ENCODE measurements at places on chromosomes 3 and 15.

- DNase-seq: no peak
Observed at GRCh38 chr3:181316482-181316881, 326.9 kb upstream of the DNAJC19 start.

- no peak for DNase-seq
Observed at GRCh38 chr3:158640646-158641045, 3.7 kb upstream of the GFM1 start.

- DNase-seq: peak; percentile 21
Observed at GRCh38 chr3:22117751-22118346, 366.8 kb upstream of the ZNF385D start.

- DNase-seq: no peak
Observed at GRCh38 chr3:197706658-197707057, 30.0 kb downstream of the RUBCN start.

DNA sequence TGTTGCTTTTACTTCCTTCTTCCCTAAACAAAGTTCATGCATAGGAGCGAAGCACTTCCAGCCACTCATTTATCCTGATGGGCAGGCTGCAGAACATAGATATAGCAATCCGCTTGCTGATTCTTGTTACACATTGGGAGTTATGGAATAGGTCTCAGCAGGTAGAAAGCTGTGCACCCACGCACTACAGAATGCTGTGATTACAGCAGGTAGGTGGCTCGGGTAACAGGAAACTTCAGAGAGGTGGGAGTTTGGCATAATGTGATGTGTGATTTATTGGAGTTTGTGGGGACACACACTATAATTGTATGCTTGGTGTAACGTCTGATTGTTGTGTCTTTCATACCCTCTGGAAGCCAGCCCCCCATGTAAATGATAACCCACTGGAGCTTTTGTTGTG is 99.2 kb upstream of the MEIS2 start:
- DNase-seq: no peak

DNA sequence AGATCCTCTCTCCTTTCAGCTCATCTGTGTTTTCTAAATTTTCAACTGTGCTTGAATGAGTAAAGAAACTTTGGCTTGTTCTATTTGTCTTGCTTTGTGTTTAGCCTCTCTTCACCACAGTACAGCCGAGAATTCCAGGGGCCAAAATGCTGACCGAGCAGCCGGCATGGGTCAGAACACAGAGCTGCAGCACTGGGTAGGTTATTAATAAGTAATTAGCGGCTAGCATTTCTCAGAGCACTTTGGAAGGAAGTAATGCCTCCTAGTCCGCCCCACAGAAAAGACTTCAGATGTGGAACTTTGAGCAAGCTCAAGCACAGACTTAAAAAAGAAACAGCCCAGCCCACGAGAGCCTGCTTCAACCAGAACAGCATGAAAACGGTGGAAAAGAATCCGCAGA is 343.9 kb downstream of the ARRDC4 start:
- no peak for DNase-seq

DNA sequence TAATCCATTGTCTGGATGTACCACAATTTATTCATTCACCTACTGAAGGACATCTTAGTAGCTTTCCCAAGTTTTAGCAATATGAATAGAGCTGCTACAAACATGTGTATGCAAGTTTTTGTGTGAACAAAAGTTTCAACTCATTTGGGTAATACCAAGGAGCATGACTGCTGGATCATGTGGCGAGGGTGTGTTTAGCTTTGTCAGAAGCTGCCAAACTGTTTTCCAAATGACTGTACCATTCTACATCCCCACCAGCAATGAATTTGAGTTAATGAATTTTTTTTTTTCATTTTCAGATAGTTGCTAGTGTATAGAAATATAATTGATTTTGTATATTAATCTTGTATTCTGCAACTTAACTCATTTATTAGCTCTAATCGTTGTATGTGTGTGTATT is 20.0 kb upstream of the ELP6 start:
- no peak for DNase-seq

DNA sequence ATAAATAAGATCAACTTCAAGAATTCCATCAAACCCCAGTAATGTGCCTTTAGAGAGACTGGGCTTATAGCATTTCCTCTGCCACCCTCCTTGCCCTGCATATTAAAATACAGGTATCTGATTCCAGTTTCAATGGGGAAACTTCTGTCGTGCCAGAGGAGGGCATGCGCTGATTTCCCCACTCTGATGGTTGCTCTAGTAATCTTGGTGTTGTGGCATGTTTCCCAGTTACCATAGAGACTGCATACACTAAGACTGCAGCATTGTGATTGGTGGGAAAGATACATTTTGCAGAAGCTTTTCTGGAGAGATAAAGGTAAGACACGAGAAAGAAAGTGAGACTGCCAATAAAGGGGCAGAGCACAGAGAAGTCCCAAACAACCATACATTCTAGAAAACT is 225.6 kb downstream of the TIGIT start:
- peak; percentile 34 for DNase-seq

DNA sequence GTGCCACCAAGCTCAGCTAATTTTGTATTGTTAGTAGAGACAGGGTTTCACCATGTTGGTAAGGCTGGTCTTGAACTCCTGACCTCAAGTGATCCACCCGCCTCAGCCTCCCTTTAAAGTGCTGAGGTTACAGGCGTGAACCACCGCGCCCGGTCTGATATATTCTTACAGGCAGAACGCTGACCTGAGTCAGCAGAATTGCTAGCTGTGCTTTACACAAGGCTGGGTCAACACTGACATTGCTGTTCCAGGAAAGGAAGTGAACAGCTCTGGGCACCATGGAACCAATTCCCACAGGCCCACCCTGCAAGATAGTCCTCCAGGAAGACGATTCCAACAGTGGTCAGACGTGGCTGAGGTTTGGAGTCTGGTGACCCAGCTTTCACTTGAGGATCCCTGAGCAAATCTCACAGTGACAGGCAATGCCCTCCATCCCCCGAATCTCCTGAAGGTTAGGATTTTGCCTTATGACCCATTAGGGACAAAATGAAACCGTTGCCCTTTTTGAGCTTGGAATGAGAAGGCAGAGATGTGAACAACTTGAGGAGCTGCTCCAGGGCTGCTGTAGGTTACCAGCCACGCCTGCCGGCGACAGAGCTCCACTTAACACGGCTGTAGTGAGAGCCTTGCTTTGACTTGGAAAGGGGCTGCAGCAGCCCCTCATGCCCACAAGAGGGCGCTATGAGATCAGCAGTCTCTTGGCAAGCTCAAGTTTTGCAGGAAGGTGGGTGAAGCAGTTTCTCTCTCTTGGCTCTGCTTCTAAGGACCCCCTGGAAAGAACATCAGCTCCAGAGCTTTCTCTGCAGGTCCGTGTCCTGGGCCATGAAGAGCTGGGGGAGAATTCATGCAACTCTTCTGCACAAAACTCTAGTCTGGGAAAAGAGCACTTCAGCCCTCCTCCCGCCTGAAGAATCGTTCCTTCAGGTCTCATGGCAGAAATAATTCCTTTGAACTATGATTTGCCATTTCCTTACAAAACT is 74.1 kb downstream of the SENP2 start:
- DNase-seq: peak; percentile 65

- no peak for DNase-seq
Observed at GRCh38 chr3:177783338-177783737, 586.1 kb upstream of the TBL1XR1 start.

GRCh38 chr3:111858642-111859041 is 423 bp upstream of the PHLDB2 start:
- no peak for DNase-seq

DNA sequence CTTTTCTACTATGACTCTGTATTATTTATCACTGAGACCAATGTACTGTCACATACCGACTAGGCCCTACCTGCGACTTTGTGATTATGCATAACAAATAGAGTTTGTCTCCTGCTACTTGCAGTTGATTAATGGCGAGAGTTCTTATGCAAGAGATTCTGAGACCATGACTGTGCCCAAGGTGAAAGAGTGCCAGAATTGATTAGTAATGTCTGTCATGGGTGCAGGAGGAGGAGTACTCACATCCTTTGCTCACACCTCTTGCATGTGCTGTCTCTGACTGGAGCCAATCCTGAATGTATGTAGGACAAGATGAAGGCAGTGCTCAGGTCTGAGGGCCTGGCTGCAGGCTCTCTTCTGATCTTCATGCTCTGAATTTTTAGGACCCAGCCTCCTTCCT is 260.7 kb downstream of the THSD4 start:
- DNase-seq: no peak

DNA sequence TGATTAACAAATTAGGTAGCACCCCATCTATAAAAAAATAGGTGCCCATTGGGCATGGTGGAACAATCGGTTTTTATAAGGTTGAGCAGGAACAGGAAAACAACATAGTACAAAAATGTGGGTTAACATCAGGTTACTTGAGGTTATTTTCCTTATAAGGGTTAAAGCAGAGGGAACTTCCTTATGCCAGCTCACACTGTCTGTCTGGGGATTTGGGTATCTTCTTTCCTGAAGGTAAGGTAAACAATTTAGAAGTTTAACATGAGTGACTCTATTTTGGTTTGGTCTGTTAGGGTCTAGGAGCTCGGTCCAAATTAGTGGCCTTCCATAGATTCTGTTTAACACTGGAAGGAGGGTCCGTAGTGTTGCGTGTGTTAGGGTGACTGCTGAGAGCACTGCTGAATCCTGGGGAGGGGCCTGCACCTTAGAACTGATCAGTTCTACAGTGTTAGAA is 14.7 kb downstream of the CHD2 start:
- no peak for DNase-seq
